IMR-90 (cell line): ENCODE measurements at places on chromosomes 7 and 10. TPM values are rescaled to one million over a fixed set of nuclear protein-coding genes. Genes with fewer than 3 reads are reported as not detected.

The ADAM22 gene
- 0.03 TPM in 2 replicates for polyA plus RNA-seq

GRCh38 chr7:376306-377079 lies 86.5 kb downstream of the FOXL3 start:
- no peak overlapping the region for H3K27ac ChIP-seq
- no peak for DNase-seq
- no peak overlapping the region for H3K4me3 ChIP-seq
- peaks cover 66% of the 10 kb centered on the region for H3K27me3 ChIP-seq
- no peaks in the 10 kb centered on the region for H3K36me3 ChIP-seq

DNA sequence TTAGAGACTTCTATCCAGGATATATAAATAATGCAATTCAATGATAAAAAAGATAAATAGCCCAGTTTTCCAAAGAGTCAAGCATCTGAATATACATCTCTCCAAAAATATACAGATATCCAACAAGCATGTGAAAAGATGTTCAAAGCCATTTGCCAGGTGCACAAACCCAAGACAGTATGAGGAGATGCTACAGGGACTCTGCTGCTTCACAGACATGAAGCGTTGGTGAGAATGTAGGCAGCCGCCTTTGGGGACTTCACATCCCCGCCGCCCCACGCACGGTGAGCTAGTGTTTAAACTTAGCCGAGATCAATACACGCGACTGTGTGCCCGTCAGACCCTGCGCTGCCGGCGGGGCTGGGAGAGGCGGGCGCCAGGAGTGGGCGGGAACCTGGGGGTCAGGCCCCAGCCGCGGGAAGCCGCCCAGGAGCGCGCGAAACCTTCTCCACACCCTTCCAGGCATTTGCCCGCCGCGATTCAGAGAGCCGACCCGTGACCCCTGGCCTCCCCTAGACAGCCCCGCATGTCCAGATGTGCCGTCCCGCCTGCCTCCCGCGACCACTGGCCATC lies 927 bp upstream of the ALOX5 start:
- H3K27ac ChIP-seq, result no peak overlapping the region
- no peaks in the 10 kb centered on the region for H3K4me1 ChIP-seq
- no peaks in the 10 kb centered on the region for H3K36me3 ChIP-seq
- no peak overlapping the region for H3K4me3 ChIP-seq
- no peak for DNase-seq
- H3K27me3 ChIP-seq, result peaks cover 32% of the 10 kb centered on the region

DNA sequence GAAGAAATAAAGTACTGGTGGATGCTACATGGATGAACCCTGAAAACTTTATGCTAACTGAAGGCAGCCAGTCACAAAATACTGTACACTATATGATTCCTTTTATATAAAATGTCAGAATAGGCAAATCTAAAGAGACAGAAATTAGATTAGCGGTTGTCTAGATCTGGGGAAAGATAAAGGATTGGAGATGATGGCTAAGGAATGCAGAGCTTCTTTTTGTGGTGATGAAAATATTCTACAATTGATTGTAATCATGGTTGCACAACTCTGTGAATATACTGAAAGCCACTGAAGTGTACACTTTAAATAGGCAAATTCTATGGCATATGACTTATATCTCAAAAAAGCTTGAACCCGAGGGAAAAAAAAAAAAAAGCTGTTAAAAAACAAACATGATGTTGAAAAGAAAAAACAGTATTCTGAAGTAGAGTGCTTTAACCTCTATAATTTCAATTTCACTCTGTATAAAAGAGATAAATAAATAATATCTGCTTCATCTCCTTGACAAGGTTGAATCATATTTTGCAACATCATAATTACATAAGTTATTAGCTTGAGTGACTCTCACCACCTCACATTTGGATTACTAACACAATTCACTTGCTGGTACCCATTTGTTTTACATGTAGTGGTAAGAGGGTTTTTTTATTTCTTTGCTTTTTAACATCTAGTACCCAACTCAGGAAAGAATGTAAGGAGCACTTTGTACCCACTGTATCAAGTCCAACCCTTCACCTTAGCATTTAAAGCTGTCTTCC lies 2.8 kb upstream of the GNAI1 start:
- H3K27me3 ChIP-seq, result no peaks in the 10 kb centered on the region
- H3K4me1 ChIP-seq, result peaks cover under 1% of the 10 kb centered on the region; the same call in 1 of the 2 replicates
- H3K4me3 ChIP-seq, result no peak overlapping the region
- no peak for DNase-seq
- no peaks in the 10 kb centered on the region for H3K36me3 ChIP-seq
- no peak overlapping the region for H3K27ac ChIP-seq

- no peak overlapping the region for H3K4me3 ChIP-seq
- H3K27me3 ChIP-seq, result no peaks in the 10 kb centered on the region
- H3K4me1 ChIP-seq, result peaks cover 2% of the 10 kb centered on the region; the same call in 1 of the 2 replicates
- no peak overlapping the region for H3K27ac ChIP-seq
These were observed 72.5 kb downstream of the LCOR start for GRCh38 chr10:96904648-96905047.

DNA sequence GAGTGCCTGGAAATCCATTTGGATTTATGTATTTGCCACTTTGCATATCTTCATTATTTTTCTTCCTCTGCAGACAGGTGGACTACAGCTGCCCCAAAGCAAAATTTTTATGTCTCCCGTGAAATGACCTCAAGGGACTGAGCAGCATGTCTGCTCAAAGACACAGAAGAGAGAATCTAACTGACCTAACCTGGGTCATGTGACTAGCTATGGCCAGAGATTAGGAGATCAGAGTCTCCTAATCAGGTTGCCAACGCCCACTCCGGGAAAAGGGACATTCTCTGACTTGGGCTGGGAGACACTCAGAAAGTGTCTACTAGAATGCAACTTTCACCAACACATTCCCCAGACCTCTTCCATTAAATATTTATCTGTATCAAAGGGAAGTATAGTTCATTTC lies 2.5 kb upstream of the BAMBI start:
- peaks cover 53% of the 10 kb centered on the region for H3K27me3 ChIP-seq
- no peaks in the 10 kb centered on the region for H3K36me3 ChIP-seq
- H3K27ac ChIP-seq, result no peak overlapping the region
- no peak for DNase-seq
- H3K4me3 ChIP-seq, result no peak overlapping the region

- peaks cover 12% of the 10 kb centered on the region; the same call in 1 of the 2 replicates for H3K27me3 ChIP-seq
- H3K4me1 ChIP-seq, result no peaks in the 10 kb centered on the region
- no peak for DNase-seq
- no peak overlapping the region for H3K4me3 ChIP-seq
- no peak overlapping the region for H3K27ac ChIP-seq
These were observed 47.2 kb upstream of the SLC39A12 start for GRCh38 chr10:17904564-17904963.

DNA sequence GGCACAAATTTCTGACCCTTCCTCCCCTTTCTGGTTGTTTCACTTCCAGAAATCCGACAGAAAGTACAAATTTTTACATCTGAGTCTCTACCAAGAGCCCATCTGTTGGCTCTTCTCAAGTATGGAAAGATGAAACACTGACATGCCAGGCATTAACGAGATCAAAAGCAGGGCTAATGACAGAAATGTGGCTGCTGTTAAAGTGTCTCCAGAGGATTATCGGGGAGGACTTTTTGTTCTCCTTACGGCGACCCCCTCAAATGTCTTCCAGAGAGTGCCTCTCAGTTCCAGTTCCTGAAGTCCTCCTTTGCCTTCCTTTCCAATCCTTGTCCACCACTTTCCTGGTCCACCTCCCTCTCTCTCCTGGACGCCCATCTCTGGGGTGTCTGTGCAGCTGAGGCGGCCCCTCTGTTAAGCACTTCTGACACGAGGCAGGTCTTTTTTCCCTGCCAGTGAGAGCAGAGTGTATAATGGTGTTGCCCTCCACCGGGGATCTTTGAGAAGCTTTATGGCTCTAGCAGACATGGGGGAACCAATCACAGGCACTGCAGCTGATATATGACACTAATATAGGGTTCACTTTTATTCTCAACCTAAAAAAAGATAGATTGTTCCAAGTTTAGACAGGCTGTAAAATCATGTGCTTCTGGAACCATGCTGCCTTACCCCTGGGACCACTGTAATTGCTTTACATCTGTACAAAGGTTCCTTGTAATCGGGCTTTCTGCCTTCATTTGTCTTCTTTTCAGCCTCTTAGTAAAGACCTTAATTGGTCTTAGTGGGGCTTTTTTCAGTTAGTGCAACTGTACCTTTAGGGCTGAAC lies 757.1 kb downstream of the AUTS2 start:
- no peaks in the 10 kb centered on the region for H3K36me3 ChIP-seq
- no peak overlapping the region for H3K27ac ChIP-seq
- no peaks in the 10 kb centered on the region for H3K27me3 ChIP-seq
- no peak overlapping the region for H3K4me3 ChIP-seq
- DNase-seq, result no peak
- no peaks in the 10 kb centered on the region for H3K4me1 ChIP-seq

GRCh38 chr7:114856625-114857024 lies 65.3 kb upstream of the MDFIC start:
- no peaks in the 10 kb centered on the region for H3K36me3 ChIP-seq
- no peaks in the 10 kb centered on the region for H3K27me3 ChIP-seq
- peak; percentile 10 for DNase-seq

DNA sequence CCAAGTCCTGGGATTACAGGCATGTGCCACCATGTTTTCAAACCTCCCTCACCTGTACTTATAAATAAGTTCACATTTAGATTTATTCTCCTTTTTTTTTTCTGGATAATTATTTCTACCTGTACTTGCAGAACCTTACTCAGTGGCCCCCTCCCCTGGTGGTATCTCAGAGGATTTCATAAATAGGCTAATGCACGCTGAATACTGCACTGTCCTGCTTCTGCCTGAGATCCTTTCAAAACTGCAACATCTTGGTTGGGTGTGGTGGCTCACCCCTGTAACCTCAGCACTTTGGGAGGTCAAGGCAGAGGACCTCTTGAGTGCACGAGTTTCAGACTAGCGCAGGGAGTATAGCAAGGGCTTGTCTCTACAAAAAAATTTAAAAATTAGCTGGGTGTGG lies 4.6 kb upstream of the BLVRA start:
- H3K4me3 ChIP-seq, result no peak overlapping the region
- H3K36me3 ChIP-seq, result no peaks in the 10 kb centered on the region
- no peak overlapping the region for H3K27ac ChIP-seq
- DNase-seq, result no peak
- H3K27me3 ChIP-seq, result peaks cover 5% of the 10 kb centered on the region
